Activated naive CD8-positive, alpha-beta T cell treated with anti-CD3 and anti-CD28 coated beads for 36 hours (primary cell): ENCODE measurements at places on chromosomes 11 and 22.

- peak overlapping the region; percentile 85 for H3K4me3 ChIP-seq
- peaks cover 41% of the 10 kb centered on the region for H3K4me1 ChIP-seq
- H3K27me3 ChIP-seq, result no peaks in the 10 kb centered on the region
- peak overlapping the region; percentile 16 for H3K27ac ChIP-seq
- peak; percentile 29 for DNase-seq
Measured at GRCh38 chr11:927871-928270, 2.2 kb downstream of the AP2A2 start.

- no peaks in the 10 kb centered on the region for H3K27me3 ChIP-seq
- no peak overlapping the region for H3K27ac ChIP-seq
- H3K4me3 ChIP-seq, result no peak overlapping the region
- no peaks in the 10 kb centered on the region for H3K36me3 ChIP-seq
- DNase-seq, result no peak
Measured at GRCh38 chr11:100673063-100673462, 14.0 kb upstream of the ARHGAP42 start.

DNA sequence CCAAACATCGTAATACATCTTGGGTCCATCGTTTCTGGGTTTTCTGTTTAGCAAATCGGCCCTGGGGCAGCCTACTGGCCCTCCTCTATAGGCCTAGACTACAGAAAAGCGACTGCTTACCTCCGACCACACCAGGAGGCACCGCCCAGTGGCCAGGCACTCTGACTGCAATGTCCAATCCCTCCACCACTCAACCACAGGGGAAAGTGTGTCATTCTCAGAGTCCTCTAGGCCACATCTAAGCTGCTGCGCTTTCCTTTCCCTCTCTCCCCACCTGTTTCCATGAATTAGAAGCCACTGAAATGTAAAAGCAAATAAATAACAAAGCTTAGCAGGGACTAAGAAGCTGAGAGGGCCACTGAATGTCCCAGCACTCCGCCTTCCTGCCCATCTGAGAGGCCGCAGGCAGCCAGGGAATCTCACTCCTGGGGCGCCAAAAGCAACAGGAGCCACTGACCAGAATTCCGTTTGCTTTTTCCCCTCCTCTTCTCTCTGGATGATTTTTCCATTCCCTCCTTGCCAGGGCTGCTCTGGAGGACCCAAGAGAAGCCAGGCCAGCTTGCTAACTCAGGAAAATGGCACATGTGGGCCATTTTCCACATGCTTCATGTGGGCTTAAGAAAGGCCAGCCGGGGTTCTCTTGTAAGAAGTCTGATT is 50.1 kb upstream of the FLI1 start:
- H3K27ac ChIP-seq, result no peak overlapping the region
- H3K4me3 ChIP-seq, result no peak overlapping the region
- no peaks in the 10 kb centered on the region for H3K27me3 ChIP-seq
- H3K36me3 ChIP-seq, result no peaks in the 10 kb centered on the region
- DNase-seq, result no peak
- H3K4me1 ChIP-seq, result peaks cover 7% of the 10 kb centered on the region

DNA sequence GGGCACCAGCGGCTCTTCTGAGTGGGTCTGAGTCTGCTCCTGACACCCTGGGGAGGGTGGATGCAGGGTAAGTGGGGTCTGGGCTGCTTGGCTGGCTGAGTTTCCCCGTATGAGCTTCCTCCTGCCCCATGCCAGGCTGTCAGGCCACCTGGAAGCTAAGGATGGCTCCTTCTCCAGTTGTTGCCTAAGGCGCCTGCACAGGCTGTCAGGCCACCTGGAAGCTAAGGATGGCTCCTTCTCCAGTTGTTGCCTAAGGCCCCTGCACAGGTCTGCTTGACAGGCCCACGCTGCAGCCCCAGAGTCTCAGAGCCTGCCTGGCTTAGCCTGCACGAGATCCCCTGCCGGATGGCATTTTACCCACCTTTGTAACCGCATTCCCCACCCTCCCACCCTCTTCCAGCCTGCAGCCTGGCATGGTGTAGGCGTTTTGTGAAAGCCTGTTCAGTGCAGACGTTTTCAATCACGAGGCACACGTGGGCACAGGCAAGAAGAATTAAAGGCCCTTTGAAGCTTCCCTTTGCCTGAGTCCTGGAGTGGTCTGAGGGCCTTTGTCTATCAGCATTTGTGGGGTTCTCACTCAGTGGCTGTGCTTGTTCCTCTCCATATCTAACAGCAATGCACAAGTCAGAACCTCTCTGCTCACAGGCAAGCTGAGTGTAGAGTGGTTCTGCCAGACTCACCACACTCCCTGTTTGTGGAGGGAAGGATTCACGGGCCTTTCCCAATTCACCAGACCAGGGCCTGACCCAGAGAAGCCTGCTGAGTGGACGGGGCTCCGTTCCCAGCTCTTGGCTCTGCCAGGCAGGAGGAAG is 40.2 kb upstream of the B3GAT1 start:
- no peaks in the 10 kb centered on the region for H3K4me1 ChIP-seq
- H3K4me3 ChIP-seq, result no peak overlapping the region
- no peak for DNase-seq
- H3K27ac ChIP-seq, result no peak overlapping the region

DNA sequence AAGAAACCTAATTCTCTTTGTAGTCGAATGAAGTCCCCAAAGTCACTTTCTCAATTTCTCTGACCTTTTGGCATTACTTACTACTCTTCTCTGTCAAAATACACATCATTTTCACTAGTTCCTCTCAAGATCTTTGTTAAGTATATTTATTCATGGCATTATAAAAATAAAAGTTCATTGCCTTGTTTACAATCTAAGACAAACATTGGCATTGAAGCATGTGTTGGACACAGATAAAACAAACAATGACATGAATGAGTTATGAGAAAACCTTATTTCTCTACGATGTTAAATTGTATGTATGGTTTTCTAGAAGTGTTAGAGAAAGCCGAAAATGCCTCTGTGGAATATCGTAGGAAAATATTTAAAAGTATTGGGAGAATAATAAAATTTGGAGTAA is 8.6 kb upstream of the OR51G1 start:
- no peaks in the 10 kb centered on the region for H3K36me3 ChIP-seq
- no peak overlapping the region for H3K27ac ChIP-seq
- H3K27me3 ChIP-seq, result peaks cover 3% of the 10 kb centered on the region
- DNase-seq, result no peak
- no peaks in the 10 kb centered on the region for H3K4me1 ChIP-seq
- no peak overlapping the region for H3K4me3 ChIP-seq

DNA sequence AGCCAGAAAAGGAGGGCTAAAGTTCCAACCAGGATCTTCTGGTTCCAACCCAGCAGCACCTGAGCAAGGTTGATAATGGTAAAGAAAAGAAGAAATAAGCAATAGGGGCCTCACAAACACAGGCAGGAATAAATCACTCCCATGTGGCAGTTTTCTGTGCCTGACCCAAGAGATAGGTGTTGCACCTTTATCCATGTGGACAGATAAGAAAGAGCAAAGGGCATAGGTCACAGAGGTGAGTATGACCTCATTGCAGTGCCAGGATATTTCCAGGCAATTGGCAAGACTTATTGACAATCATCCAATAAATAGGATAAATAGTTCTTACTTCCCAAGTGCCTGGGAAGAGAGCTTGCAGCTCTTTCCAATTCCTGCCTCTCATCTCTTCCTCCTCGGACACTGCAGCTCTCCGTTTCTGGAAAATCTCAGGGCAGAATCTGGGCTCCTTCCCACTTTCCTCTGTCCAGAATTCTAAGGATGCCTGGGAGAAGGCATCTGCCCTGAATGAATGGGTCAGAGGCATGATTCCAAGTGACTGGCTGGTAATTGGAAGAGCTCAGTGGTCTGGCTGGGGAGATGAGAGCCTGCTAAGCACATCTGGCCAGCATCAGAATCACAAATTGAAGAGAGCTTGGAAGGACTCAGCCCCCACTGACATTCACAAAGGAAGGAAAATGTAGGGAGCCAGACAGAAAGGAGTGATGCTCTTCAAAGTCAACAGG is 14.5 kb upstream of the LRRC55 start:
- peaks cover 9% of the 10 kb centered on the region for H3K27me3 ChIP-seq
- no peaks in the 10 kb centered on the region for H3K36me3 ChIP-seq
- H3K27ac ChIP-seq, result no peak overlapping the region
- no peaks in the 10 kb centered on the region for H3K4me1 ChIP-seq
- no peak for DNase-seq

DNA sequence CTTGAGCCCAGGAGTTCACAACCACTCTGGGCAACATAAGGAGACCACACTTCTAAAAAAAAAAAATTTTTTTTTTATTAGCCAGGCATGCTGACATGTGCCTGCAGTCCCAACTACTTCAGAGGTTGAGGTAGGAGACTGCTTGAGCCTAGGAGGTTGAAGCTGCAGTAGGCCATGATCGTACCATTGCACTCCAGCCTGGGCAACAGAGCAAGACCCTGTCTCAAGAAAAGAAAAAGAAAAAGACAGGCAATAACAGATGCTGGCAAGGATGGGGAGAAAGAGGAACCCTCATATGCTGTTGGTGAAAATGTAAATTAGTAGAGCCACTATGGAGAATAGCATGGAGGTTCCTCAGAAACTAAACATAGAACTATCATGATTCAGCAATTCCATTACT is 64.8 kb downstream of the PAK1 start:
- peaks cover 6% of the 10 kb centered on the region for H3K36me3 ChIP-seq
- no peak for DNase-seq
- no peak overlapping the region for H3K27ac ChIP-seq

- peaks cover 36% of the 10 kb centered on the region for H3K27me3 ChIP-seq
- peak overlapping the region; percentile 88 for H3K27ac ChIP-seq
- H3K4me3 ChIP-seq, result peak overlapping the region; percentile 83
Measured at GRCh38 chr11:45145379-45146071, 914 bp upstream of the PRDM11 start.

DNA sequence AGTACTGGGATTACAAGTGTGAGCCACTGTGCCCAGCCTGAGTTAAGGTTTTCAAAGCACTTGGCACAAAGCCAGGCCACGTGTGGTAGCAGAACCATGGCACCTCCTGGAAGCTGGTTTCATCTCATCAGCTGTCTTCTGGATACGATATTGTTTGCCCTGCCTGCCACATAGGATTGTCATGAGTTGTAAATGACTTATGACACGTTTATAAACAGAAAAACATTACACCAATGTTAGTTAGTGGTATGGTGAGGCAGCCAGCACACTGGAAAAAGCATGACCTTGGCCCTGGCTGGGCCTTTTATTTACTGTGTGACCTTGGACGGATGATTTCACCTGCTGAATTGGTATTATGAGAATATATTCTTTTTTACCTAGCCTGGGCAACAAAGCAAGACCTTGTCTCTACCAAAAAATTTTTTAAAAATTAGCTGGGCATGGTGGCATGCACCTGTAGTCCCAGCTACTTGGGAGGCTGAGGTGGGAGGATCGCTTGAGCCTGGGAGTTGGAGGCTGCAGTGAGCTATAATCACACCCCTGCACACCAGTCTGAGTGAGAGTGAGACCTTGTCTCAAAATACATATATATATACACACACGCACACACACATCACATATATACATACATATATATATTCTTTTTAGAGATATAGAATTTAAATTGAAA is 24.0 kb upstream of the MYH9 start:
- H3K4me1 ChIP-seq, result peaks cover 28% of the 10 kb centered on the region
- H3K27ac ChIP-seq, result no peak overlapping the region
- no peaks in the 10 kb centered on the region for H3K27me3 ChIP-seq
- no peaks in the 10 kb centered on the region for H3K36me3 ChIP-seq
- H3K4me3 ChIP-seq, result no peak overlapping the region

DNA sequence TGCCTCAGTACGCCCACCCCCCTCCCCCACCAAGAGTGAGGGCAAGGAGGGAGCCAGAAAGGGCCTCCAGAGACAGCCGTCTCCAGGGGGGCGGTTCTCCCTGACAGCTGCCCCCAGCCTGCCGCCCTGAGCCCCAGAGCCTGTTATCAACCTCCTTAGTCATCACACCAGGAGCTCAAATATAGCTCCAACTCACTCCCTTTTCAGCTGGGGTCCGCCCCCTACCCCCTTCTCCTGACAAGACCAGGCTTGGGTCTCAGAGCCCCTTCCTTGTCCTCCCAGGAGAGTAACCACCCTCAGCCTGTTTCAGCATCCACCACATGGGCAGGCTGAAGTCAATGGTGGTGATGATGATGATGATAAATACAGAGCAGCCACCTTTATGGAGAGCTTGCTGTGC is 2.5 kb upstream of the INPP5J start:
- no peaks in the 10 kb centered on the region for H3K27me3 ChIP-seq
- no peak for DNase-seq
- no peak overlapping the region for H3K27ac ChIP-seq
- no peaks in the 10 kb centered on the region for H3K36me3 ChIP-seq
- H3K4me1 ChIP-seq, result no peaks in the 10 kb centered on the region

- H3K27me3 ChIP-seq, result peaks cover 54% of the 10 kb centered on the region
- DNase-seq, result no peak
- H3K4me3 ChIP-seq, result no peak overlapping the region
- no peak overlapping the region for H3K27ac ChIP-seq
Measured at GRCh38 chr11:60498399-60498798, 5.8 kb downstream of the MS4A12 start.
